ENCODE measurements at places on chromosomes 12 and 14. TPM values are rescaled to one million over a fixed set of nuclear protein-coding genes. Genes with fewer than 3 reads are reported as not detected.

Gene MYO1H
- polyA plus RNA-seq = 0.79 TPM

Gene BMP4
- polyA plus RNA-seq = 45.5 TPM

Gene WIF1
- 2.9 TPM for polyA plus RNA-seq

Gene TMEM179
- polyA plus RNA-seq = 1.6 TPM

Gene SSPN
- 16.5 TPM for polyA plus RNA-seq

Gene TSPAN9
- polyA plus RNA-seq = 90.1 TPM

Gene KHNYN
- 45.0 TPM for polyA plus RNA-seq

Gene ADAM20
- 0.10 TPM for polyA plus RNA-seq

Gene DLGAP5
- 33.3 TPM for polyA plus RNA-seq

Gene ARHGDIB
- 55.0 TPM for polyA plus RNA-seq

Gene PIANP
- 11.4 TPM for polyA plus RNA-seq

Gene KCNC2
- polyA plus RNA-seq = 0.66 TPM

Gene SERPINA10
- 0.21 TPM for polyA plus RNA-seq

Gene METTL25
- 19.6 TPM for polyA plus RNA-seq

Gene SMCO3
- 3.6 TPM for polyA plus RNA-seq

Gene CD27
- polyA plus RNA-seq = 0.93 TPM

Gene CMA1
- not detected for polyA plus RNA-seq

Gene MMP19
- 0.94 TPM for polyA plus RNA-seq

Gene KLRC2
- not detected for polyA plus RNA-seq

Gene SMIM41
- polyA plus RNA-seq = 0.34 TPM

Gene TC2N
- polyA plus RNA-seq = 12.0 TPM

Gene RAB15
- 19.3 TPM for polyA plus RNA-seq

Gene NANOG
- 0.08 TPM for polyA plus RNA-seq

Gene KRT3
- not detected for polyA plus RNA-seq

Gene PMCH
- polyA plus RNA-seq = 1.1 TPM

Gene P2RX2
- polyA plus RNA-seq = 1.6 TPM

Gene SIRT4
- 3.8 TPM for polyA plus RNA-seq

Gene CLEC4A
- 1.8 TPM for polyA plus RNA-seq

Gene NGB
- polyA plus RNA-seq = not detected

Gene TAS2R14
- 3.2 TPM for polyA plus RNA-seq

Gene WDR20
- 28.6 TPM for polyA plus RNA-seq

Gene AVPR1A
- 6.9 TPM for polyA plus RNA-seq

Gene CIROP
- not detected for polyA plus RNA-seq

Gene SLC4A8
- polyA plus RNA-seq = 3.8 TPM

Gene KRT8
- polyA plus RNA-seq = 245 TPM

Gene YBX3
- polyA plus RNA-seq = 236 TPM

Gene GPX2
- 0.55 TPM for polyA plus RNA-seq

Gene MIPOL1
- polyA plus RNA-seq = 11.2 TPM

Gene KRT74
- polyA plus RNA-seq = not detected

Gene TMEM233
- 1.5 TPM for polyA plus RNA-seq

Gene PDE3A
- 34.0 TPM for polyA plus RNA-seq

Gene PRB4
- not detected for polyA plus RNA-seq

Gene VRTN
- polyA plus RNA-seq = not detected

Gene IRAK3
- 2.7 TPM for polyA plus RNA-seq

Gene SH2B3
- polyA plus RNA-seq = 18.8 TPM

Gene LMNTD1
- 0.12 TPM for polyA plus RNA-seq

Gene ELK3
- 65.9 TPM for polyA plus RNA-seq

Gene NTN4
- 116 TPM for polyA plus RNA-seq

Gene SMOC1
- polyA plus RNA-seq = 1.9 TPM
